ENCODE measurements at places on chromosomes 11 and 22.

- DNase-seq = no peak
Measured at GRCh38 chr11:44565953-44566949, 788 bp downstream of the CD82 start.

- DNase-seq = no peak
Measured at GRCh38 chr11:134625151-134625550, 213.1 kb upstream of the B3GAT1 start.

DNA sequence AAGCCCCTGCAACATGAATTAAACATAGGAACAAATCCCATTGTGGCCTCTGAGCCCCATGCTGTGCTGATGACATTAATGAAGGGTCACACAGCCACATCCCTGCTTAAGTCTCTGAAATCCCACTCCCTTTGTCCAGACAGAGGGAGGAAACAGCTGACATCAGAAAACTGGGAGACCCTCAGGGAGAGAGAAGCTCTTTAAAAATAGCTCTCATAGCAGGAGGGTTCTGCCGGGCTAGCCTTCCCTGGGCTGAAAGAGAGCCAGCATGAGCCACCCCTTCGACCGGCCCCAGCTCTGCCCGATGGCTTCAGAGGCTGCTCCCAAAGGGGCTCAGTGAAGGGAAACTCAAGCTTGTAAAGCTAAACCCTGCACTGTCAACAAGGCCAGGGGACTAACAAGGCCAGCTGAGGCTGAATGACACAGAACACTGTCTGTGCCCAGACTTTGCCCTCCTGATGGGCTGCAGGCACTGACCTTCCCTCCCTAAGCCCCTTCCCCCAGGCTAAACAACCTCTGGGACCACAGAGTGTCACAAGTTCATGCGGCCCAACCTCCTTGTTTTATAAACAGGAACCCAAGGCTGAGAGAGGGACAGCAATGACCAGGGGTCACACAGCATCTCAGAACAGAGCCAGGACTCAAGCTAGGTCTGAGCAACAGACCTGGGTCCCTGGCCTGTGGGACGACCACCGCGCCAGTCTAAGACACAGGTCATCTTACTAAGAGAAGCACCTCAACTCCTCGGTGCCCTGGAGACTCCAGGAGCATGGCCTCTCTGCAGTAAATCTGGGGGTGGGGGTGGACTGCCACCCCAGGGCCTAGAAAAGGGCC lies 163.8 kb downstream of the CHST1 start:
- DNase-seq = no peak

DNA sequence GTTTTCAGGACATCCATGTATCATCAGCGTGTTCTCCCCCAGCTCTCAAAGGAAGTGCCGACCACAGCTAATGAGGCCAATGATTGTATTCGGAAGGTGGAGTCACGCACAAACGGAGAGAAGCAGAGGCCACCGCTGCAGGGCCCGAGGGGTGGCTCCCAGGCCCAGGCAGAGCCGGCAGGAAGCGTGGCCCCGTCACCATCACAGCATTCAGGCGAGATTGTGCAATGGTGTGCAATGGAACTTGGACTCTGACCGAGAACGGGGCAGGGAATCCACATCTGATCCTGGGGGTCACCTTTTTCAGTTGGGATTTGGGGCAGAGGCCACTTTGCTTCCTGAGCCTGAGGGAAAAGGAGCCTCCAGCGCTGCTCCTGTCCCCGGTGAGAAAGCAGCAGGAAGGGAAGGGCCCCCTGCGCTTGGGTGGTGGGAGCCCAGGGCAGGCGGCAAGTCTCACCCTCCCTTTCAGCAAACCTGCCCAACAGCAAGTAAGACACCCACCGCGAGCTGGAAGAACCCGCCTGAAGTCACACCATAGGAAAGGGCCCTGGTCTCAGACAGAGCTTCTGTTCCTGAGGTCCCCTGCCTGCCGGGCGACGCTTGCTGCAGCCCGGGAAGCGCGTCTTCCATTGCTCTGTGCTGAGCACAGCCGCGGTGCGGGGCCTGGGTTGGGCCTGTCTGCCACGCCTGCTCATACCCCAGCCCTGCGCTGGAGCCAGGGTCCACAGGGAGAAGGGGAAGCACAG lies 1430.7 kb downstream of the BRD1 start:
- no peak for DNase-seq

DNA sequence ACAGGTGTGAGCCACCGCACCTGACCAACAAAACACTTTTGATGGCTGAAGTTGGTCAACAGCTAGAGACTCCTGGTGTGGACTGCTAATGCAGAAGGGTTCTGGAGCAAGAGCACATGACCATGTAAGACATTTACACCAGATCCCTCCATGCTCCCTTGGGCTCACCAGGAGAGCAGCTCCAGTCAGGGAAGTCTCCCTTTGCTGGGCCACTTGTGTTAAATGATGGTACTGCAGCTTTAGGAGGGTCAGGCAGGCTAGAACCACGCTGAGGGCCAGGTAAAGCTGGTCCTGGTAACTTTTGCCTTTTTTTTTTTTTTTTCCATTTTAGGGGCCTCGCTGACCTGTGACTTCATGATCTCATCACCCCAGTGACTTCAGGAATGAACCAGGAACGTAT lies 146.4 kb downstream of the FBXO7 start:
- DNase-seq = no peak

- DNase-seq = no peak
Measured at GRCh38 chr11:32983506-32983905, 32.2 kb upstream of the DEPDC7 start.

- no peak for DNase-seq
Measured at GRCh38 chr11:62613291-62613778, 278 bp downstream of the ROM1 start.

- no peak for DNase-seq
Measured at GRCh38 chr11:1942558-1943260, 4.4 kb upstream of the MRPL23 start.

GRCh38 chr22:49785841-49786471 lies 41.7 kb downstream of the BRD1 start:
- DNase-seq = no peak

- no peak for DNase-seq
Measured at GRCh38 chr11:32891657-32892354, 805 bp upstream of the QSER1 start.

DNA sequence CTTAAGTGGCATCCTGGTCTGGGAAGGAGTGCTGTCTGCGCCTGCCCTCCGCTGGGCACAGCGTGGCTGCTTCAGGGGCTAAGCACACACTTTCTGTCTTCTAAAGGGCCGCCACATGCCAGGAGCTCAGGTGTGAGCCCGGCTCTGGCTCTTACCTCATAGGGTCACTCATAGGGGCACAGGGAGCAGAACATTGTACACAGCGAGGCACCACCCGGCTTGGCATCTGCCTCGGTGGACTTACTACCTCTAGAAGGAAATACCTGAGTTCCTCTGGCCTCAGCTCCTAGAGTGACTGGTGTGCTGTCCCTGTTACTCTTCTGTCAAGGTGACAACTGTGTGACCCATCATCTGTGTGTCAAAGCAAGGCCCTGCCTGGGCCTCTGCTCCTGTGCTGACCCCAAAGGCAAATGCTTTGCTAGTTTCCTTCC lies 13.4 kb downstream of the NEAT1 start:
- DNase-seq = no peak

DNA sequence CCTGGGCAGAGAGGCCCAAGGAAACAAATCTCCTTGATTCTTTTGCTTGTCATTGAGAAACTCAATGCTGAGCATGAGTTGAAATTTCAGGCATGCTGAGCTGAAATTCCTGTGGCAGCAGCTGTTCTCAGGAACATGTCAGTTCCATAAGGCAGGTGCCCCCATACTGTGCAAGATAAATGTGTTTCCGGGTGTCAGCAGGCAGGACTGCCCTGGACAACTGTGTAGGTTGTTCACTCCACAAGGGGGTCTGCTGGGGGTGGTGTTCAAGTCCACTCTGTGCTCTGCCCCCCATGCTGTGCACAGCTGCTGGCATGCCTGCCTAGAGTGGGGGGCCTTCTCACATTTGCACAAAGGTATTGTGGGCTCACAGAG lies 133.7 kb downstream of the CTTN start:
- DNase-seq = no peak

DNA sequence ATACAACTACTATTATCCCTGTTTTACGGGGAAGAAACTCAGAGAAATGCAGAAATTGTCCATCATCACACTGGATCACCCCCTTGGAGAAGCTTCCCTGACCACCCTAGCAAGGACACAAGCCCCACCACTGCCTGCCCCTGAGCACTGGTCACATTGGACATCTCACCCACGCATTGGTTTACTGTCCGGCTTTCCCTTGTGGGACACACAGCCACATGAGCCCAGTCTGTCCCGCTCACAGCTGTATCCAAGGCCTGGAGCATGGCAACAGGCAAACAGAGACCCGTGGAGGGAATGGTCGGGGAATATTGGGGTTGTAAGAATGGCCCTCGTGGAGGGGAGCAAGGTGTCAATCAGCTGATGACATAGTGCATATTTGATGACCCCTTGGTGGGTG lies 42.7 kb upstream of the FGF3 start:
- no peak for DNase-seq

GRCh38 chr11:64568584-64569140 lies 22.4 kb upstream of the SLC22A12 start:
- no peak for DNase-seq

DNA sequence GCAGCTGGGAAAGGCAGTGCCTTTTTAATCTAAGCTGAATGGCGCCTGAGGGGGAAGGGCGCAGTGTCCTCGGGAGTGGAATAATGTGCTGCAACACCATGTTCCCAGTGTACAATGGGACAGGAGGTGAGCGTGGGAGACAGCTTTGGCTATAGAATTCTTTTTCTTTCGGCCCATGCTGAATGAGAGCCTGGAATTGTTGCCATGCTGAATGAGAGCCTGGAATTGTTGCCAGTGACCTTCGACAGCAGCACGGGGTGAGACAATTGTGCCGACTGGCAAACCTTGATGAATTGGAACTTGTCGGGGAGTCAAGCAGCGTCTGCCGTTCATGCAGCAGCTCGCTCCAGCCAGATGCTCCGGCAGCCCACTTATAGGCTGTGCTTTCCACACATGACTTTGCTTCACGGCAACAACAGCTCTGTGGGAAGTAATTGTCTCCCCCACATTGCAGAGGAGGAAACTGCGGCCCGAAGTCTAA lies 141.4 kb upstream of the E2F8 start:
- DNase-seq = no peak

- DNase-seq = no peak
Measured at GRCh38 chr22:29948385-29948769, 65.4 kb downstream of the MTMR3 start.

DNA sequence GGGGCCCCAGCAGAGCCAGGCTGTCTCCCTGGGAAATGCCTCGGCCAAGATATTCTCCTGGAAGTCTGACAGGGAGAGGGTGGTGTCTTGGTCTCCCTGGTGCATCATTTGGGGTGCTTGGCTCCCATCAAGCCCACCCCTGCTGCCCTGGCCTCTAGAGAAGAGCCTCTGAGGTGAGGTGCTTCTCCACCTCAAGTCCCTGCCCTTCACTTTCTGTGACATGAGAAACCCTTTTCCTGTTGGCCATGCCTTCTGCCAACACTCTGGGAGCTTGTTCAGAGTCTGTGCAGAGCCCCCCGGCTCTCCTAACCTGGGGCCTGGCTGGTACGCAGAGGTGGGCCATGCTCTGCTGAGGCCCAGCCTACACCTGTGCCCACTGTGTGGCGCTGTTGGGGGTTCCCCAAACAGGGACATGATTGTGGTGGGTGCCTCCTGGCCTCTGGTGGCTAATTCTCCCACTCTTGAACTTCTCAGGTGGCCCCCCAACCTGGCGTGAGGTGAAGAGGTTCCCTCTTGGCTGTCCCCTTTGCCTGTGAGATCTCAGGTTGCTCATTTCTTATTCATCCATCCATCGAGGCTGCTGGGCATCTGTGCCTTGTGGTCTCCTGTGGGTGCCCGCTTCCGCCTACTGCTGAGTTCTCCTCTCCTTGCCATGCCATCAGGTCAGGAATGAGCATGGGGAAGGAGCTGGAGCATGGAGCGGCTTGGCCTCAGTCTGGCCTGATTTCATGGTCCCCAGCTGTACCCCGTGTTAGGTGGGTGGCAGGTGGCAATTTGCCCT lies 19.2 kb upstream of the DGCR8 start:
- DNase-seq = no peak

GRCh38 chr11:45092404-45092785 lies 54.0 kb upstream of the PRDM11 start:
- no peak for DNase-seq

DNA sequence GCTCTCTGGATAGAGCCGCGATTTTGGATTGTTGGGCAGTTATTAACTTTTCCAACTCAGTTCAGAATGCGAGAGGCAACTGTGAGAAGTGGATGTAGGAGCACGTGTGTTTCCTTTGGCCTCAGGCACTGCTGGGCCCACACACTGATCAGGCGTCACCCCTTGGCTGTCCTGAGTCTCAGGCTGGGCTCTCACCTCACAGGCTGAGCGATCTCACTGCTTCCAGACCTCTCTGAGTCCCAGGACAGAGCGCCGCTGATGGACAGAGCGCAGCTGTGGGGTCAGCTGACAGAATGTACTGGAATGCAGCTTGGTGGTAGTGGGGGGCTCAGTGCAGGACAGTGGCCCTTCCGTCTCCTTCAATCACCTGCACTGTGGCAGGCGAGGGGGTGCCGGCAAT lies 516.2 kb downstream of the TBC1D22A start:
- DNase-seq = no peak

Data from retinal pigment epithelial cell (primary cell).